8988T (cell line): ENCODE measurements at places on chromosomes 11 and 22.

- DNase-seq, result peak; percentile 58
These were observed 720 bp downstream of the PACS1 start for GRCh38 chr11:66070604-66071380.

- DNase-seq, result no peak
These were observed 138.1 kb downstream of the PGR start for GRCh38 chr11:100991541-100991940.

- no peak for DNase-seq
These were observed 256.5 kb downstream of the CNTN5 start for GRCh38 chr11:99277281-99277680.

GRCh38 chr11:77269484-77270123, 31.9 kb downstream of the GDPD4 start:
- no peak for DNase-seq

DNA sequence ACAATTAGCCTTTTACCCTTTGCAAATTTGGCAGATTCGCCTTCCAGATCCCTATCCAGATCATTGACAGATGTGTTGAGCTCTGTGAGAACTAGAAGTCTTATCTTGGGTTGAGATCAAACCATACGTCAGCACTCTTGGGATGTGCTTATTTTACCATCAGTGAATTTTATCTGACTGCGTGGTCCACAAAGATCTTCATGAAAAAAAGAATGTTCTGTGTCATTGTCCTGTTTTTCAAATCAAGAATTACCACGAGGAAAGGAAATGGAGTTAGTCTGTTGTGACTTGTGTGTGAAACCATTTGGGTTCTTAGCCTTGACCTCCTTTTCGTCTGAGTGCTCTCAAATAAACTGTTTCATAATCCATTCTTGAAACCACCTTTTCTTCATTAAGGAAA, 86.2 kb upstream of the SORL1-AS1 start:
- no peak for DNase-seq

DNA sequence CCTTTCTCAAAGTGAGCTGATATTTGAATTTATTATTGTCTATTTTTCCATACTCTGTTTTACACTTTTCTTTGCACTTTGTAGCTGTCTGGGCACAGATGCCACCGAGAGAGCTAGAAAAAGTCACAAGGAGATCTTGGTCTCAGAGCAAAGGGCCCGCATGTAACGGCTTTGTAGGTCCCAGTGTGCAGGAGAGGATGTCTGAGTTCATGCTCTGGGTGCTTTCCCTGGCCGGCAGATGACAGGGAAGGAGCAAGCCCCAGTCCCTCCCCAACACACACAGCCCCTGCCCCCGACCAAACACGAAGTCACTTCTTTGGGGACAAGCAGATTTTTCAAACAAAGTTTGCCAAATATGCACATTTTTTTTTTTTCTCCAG, 55.8 kb downstream of the SMIM38 start:
- no peak for DNase-seq

- DNase-seq, result no peak
These were observed 81.1 kb upstream of the CHRM4 start for GRCh38 chr11:46472662-46472994.

DNA sequence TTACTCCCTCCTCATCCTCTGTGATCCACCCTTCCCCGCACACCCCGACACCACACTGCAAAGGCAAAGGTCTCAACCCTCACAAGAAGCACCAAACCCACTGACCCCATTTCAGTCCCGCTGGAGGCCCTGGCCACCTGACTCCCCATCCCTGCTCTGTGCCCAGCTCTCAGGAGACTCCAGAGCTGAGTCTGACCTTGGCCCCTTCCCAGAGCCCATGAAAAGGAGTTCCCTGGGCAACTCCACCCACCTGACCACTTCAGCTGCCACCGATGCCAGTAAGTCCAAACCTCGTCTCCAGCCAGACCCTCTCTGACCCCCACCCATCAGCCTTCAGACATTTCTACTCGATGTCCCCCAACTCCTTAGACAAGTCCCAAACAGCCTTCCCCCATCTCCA, 45.5 kb downstream of the ARRB1 start:
- DNase-seq, result no peak

DNA sequence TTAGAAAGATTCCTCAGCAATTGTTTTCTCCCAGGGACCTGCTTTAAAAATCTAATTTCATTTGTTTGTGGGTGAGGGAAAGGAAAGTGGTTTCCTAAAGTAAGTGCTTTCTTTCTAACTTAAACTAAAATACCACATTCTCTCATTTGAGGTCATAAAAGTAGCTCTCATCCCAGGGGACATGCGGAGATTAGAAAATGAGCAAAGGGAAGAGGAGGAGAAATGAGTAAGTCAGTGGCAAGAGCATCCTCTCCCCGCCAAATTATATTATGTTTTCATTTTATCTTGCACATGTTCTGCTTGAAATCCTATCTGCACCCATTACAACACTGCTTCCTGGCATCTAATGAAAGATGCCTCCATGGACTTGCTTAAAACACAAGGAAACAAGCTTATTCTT, 191.4 kb downstream of the ARHGAP42 start:
- no peak for DNase-seq

- peak; percentile 1 for DNase-seq
These were observed 16.2 kb downstream of the CAPN5 start for GRCh38 chr11:77082838-77083565.

- no peak for DNase-seq
These were observed 8.3 kb upstream of the POU2AF1 start for GRCh38 chr11:111387363-111387762.

- no peak for DNase-seq
These were observed 20.2 kb downstream of the AMOTL1 start for GRCh38 chr11:94788396-94788795.
